CD4-positive, alpha-beta T cell (primary cell): ENCODE measurements at places on chromosomes 6 and 20. TPM values are rescaled to one million over a fixed set of nuclear protein-coding genes. Genes with fewer than 3 reads are reported as not detected.

The C6orf58 gene
- total RNA-seq = not detected

The BFSP1 gene
- 0.42 TPM for total RNA-seq

The RUNX2 gene
- total RNA-seq = 17.5 TPM

The RNF146 gene
- total RNA-seq = 12.5 TPM

DNA sequence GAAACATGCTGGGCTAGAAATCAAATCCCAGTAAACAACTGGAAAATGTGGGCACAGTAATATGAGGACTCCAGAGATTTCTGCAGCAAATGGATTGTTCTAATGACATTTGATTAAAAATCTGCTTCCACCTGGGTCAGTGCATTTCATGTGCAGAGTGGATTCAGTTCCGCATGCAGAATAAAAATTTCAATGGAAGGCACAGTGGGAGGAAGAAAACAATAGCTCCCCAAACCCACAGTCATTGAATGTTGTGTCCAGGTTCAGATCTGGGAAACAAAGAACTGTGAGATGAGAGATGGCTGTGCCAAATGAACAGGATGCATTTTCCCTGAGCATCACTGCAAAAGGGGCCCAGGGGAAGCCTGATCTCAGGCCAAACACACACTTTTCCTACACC lies 403.1 kb downstream of the BTBD9 start:
- no peaks in the 10 kb centered on the region for H3K36me3 ChIP-seq
- H3K27ac ChIP-seq = no peak overlapping the region
- H3K27me3 ChIP-seq = no peaks in the 10 kb centered on the region
- H3K4me3 ChIP-seq = no peak overlapping the region
- no peak for DNase-seq
- no peaks in the 10 kb centered on the region for H3K4me1 ChIP-seq

DNA sequence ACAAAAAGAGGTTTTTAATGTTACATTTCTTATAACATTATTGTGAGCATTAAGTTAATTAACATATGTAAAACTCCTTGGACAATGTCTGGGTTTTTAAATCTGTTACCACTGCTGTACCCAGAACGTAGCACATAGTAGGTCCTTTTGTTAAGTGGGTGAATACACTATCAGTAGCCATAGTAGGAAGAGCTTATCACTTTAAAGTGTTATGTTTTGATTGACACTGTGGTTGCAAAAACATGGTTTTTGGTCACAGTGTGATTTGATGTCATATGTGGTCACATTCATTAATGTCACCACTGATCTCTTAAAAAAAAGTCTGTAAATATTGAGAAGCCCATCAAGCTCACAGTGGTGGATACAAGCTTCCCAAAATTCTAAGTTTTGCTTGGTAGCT lies 160.7 kb downstream of the PLCB1 start:
- H3K4me1 ChIP-seq = no peaks in the 10 kb centered on the region
- no peak overlapping the region for H3K27ac ChIP-seq
- H3K4me3 ChIP-seq = no peak overlapping the region
- H3K27me3 ChIP-seq = no peaks in the 10 kb centered on the region
- H3K36me3 ChIP-seq = no peaks in the 10 kb centered on the region
- no peak for DNase-seq

DNA sequence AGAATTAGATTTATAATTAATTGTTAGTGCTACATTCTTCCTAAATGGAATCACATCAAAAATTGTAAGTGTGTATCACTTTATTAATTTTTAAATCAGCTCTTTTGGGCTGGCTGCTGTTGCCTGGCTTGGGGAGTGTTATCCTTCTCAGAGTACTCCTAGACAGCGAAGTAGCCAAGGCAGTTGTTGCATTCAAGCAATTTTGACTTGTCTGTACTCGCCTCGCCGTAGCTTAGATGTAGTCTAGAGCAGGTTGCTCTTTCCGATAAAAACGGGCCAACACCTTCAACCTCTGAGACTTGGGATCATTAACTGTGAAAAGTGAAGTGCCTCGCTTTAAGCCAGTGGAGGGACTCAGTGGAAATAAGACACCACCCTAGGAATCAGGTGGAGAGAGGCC lies 151.3 kb downstream of the FARS2 start:
- DNase-seq = no peak
- no peak overlapping the region for H3K27ac ChIP-seq
- H3K4me1 ChIP-seq = no peaks in the 10 kb centered on the region

DNA sequence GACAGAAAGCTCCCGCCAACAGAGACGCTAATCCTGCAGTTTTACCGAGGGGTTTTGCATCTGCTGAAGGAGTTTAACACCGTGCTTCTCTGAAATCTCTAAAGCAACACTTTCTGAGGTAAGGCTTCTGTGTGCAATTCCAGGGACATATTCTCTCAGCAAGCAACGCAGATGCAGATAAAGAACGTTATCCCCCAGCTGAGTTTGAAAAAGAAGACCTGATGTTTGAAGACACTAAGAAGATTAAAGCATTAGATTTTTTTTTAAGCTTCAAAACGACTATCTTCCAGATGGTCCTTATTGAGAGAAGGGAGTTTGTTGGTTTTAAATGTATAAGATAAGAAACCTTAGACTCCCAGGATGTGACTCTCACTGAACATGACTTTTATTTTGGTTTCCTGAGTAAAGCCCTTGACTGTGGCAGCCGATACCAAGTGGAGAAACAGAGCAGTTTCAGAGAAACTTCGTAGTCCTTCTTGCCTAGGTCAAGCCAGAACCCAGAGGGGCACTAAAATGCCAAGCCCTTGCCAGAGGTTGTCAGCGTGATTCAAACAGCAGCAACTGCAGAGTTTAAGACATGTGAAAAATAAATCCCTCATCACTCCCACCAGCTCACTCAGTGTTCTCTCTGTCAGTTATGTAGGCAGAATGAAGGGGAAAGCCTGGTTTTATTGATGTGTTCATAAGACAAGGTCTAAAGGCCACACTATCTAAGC lies 353.3 kb upstream of the CNR1 start:
- no peak overlapping the region for H3K4me3 ChIP-seq
- H3K27ac ChIP-seq = no peak overlapping the region
- H3K36me3 ChIP-seq = no peaks in the 10 kb centered on the region

DNA sequence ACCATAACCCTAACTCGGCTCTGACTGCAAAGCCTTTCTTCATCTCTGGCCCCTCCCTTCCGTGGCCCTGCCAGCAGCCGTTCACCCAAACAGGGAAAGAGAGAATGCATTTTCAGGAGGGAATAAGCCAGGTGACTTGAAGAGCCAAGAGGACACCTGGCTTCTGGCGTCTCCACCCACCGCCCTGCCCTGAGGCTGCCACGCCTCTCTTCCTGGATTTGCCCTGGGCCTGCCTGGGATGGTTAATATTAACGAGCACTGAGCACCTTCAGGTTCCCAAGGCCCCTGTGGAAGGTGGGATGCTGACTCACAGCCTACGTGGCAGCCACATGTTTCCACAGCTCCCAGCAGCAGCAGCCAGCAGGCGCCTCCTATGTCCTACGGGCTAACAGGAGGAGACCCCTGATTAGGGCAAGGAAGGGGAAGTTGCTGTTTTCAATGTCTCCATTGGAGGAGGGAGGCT lies 138.0 kb upstream of the RREB1 start:
- H3K36me3 ChIP-seq = no peaks in the 10 kb centered on the region
- DNase-seq = no peak
- no peak overlapping the region for H3K27ac ChIP-seq
- no peaks in the 10 kb centered on the region for H3K27me3 ChIP-seq
- H3K4me3 ChIP-seq = no peak overlapping the region

GRCh38 chr6:91487696-91488392 lies 901.0 kb upstream of the MAP3K7 start:
- H3K36me3 ChIP-seq = no peaks in the 10 kb centered on the region
- H3K27ac ChIP-seq = no peak overlapping the region
- H3K4me3 ChIP-seq = no peak overlapping the region
- H3K27me3 ChIP-seq = no peaks in the 10 kb centered on the region
- DNase-seq = no peak

DNA sequence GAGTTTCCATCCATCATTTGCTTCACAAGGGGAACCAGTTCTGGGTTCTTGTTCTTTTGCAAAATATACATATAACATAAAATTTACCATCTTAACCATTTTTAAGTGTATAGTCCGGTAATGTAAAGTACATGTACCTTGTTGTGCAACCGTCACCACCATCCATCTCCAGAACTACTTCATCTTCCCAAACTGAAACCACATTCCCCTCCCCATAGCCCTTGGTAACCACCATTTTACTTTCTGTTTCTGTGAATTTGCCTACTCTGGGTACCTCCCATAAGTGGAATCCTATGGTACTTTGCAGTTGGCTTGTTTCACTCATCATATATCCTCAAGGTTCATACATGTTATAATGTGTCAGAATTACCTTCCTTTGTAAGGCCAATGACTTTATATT lies 70.3 kb upstream of the DSP start:
- no peak overlapping the region for H3K4me3 ChIP-seq
- H3K36me3 ChIP-seq = no peaks in the 10 kb centered on the region
- H3K4me1 ChIP-seq = no peaks in the 10 kb centered on the region
- no peaks in the 10 kb centered on the region for H3K27me3 ChIP-seq

DNA sequence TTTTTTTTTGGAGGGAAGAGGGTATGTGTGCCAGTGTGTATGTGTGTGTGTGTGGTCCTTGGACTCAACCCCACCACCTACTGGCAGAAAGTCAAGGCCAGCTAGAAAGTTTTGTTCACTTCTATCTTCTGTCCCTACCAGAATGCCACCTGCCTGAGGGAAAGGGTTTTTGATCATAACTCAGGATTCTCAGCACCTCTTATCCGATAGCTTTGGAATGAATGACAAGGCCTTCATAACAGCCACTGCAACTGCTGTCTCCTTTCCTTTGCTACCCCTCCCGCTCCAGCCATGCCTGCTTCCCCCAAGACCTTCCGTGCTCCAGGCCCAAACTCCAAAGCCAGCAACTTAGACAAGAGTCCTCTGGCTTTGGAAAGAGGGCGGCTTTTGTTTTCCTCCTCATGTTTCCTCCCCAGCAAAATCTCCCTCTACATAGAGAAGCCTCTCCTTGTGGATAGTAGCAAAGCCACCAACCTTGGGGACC lies 18.7 kb downstream of the BTN3A1 start:
- peaks cover 15% of the 10 kb centered on the region for H3K4me1 ChIP-seq
- no peaks in the 10 kb centered on the region for H3K27me3 ChIP-seq
- H3K4me3 ChIP-seq = peak overlapping the region; percentile 93
- H3K36me3 ChIP-seq = no peaks in the 10 kb centered on the region
- H3K27ac ChIP-seq = peak overlapping the region; percentile 36

- no peak overlapping the region for H3K27ac ChIP-seq
- H3K4me1 ChIP-seq = no peaks in the 10 kb centered on the region
- DNase-seq = no peak
- H3K4me3 ChIP-seq = no peak overlapping the region
- no peaks in the 10 kb centered on the region for H3K36me3 ChIP-seq
Measured at GRCh38 chr6:148445620-148446019, 103.0 kb downstream of the SASH1 start.

GRCh38 chr6:133957227-133957626 lies 4.2 kb downstream of the TBPL1 start:
- no peak overlapping the region for H3K4me3 ChIP-seq
- no peak for DNase-seq
- no peak overlapping the region for H3K27ac ChIP-seq
- H3K36me3 ChIP-seq = no peaks in the 10 kb centered on the region
- H3K27me3 ChIP-seq = no peaks in the 10 kb centered on the region

DNA sequence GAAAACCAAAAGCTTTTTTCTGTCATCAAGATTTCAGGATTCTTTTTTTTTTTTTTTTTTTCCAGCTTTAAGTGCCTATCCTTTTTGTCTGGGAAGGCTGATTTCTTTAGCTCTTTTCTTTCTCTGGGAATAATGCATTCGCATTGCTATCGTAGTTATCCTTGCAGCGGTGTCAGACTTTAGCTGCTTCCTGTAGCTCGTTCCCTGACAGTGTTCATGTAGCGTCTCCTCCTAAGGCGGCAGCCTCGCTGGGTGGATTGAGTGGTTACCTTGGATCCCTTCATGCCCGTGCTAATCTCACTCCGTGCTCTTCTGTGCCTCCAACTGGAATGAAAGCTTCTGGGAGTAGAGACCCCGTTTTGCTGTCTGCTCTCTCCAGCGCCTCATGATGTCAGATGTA lies 43.1 kb downstream of the UST start:
- no peak for DNase-seq
- H3K27ac ChIP-seq = no peak overlapping the region
- no peaks in the 10 kb centered on the region for H3K36me3 ChIP-seq
- no peak overlapping the region for H3K4me3 ChIP-seq
- H3K27me3 ChIP-seq = no peaks in the 10 kb centered on the region

DNA sequence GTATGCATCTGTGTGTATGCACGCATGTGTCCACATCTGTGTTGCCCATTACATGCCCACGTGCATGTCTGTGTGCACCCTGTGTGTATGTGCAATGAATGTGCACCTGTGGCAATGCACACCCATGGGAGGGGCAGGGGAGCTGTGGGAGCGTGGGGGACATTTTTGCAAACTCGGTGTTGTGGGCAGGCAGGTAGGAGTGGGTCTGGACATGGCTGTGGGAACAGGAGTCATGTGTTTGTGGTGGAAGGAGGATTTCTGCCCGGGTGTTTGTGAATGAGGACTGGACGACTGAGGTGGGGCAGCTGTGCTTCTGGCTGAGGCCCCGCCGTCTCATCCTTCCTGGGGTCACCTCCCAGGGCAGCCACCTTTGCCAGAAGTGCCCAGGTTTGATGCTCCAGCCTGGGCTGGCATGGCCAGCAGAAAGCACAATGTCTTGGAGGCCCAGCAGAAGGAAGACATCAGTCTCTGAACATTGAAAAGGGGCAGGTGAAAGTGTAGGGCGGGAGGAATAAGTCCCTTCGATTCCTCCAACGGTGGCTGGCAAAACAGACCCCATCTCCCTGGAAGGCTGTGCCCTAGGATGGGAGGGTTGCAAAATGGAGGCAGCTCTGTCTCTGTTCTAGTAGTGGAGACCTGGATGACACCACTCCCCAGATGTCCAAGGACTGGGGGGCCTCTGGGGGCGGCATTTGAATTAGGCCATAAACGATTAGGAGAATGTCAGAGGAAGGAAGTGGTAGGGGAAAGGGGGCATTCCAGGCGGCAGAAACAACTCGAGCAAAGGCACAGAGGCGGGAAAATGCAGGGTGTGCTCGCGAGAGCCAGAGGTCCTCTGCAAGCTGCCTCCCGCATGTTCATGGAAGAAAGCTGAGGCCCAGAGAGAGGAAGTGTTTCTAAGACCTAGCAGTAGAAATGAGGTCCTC lies 19.1 kb upstream of the ARMC12 start:
- H3K27me3 ChIP-seq = no peaks in the 10 kb centered on the region
- no peak overlapping the region for H3K4me3 ChIP-seq
- no peak overlapping the region for H3K27ac ChIP-seq
- H3K4me1 ChIP-seq = peaks cover 60% of the 10 kb centered on the region

DNA sequence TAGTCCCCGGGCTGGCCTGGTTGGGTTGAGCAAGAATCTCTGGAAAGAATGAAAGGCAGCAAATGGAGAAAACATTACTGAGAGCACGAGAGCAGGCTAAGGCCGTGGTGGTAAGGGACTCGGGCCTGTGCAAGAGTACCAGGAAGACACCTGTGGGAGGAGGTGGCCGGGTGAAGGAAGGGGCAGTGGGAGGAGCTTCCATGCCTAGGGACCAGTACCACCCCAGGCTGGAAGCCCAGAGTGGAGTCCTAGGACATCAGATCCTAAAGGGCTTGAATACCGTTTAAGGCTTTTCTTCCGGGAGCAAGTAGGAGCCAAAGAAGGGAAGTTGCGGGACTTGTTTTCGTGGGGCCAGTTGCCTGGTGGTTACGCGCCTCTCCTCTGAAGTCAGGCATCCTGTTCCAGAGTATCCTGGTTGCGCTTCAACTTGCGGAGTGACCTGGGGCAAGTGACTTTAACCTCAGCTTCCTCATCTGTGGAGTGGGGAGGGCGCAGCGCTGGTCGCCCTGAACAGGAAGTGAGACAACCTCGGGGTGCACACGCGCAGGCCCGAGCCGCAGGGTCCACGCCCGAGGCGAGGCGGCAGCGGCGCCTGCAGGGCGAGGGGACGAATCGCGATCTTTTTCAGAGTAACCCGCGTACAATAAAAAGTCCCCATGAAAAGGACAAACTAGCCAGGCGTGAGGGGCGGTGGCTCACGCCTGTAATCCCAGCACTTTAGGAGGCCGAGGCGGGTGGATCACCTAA lies 1.1 kb upstream of the TPD52L2 start:
- H3K27me3 ChIP-seq = no peaks in the 10 kb centered on the region
- H3K4me3 ChIP-seq = peak overlapping the region; percentile 98
- peaks cover 15% of the 10 kb centered on the region for H3K36me3 ChIP-seq
- H3K4me1 ChIP-seq = peaks cover 40% of the 10 kb centered on the region
